Activated CD4-positive, CD25-positive, alpha-beta regulatory T cell treated with anti-CD3 and anti-CD28 coated beads, Interleukin-2, amount 50 U/mL, for 16 hours (primary cell): ENCODE measurements at places on chromosomes 4 and X.
A peak's percentile ranks its signal among the peaks of the same experiment; 100 is the strongest.

- DNase-seq = no peak
Observed at GRCh38 chr4:87011340-87012034, 76.7 kb downstream of the AFF1 start.

GRCh38 chr4:153039542-153040185 lies 103.5 kb downstream of the FHDC1 start:
- no peak for DNase-seq

DNA sequence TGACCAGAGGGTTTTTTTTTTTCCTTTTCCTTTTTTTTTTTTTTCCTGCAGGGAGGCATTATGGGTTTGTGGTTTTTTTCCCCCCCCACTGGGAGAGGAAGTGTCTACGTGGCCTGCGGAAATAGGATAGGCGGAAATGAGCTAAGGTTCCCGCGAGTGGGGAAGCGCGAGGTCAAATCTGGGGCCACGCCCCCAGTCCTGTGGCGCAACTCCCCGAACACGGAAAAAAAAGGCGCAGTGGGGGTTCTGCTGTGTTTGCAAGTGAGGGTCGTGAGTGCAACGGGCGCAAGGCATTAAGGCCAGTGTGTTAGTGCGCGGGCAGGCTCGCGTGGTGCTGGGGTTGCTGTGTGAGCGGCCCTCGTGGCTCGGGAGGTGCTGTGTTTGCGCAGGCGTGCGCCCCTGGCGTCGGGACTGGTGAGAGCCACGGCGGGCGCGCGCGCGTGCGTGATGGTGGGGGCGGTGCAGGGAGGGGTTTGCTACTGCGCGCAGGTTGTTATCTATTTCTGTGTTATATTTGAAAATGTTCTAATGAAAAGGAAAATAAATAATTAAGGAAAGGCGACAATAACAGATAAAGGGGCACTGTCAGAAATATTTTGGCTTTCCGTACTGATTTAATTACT lies 685 bp upstream of the MORF4L2 start:
- DNase-seq = peak; percentile 75

DNA sequence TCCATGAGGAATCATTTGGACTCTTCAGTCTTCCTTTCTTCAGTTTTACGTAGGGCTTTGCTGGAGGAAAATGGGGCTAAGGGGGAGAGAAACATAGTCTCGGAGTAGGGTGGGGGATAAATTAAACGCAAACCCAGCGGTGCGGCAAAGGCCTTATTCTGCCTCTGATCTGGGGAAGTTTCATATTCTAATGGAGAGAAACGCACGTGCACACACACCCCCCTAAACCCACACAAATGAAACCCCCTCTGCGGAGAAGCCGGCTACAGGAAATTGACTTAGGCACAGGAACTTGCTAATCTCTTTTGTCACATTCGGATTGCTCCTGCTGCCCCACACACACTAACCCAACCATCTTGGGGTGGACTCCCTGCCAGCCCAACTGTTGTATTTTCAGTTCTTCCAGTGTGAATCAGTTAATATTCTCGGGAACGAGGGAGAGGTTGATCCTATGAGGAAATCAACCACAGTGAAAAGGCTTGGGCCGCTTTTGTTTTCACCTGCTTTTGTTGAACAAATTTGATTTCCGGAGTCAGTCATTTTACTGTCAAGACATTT lies at the start of gene RHOH:
Gene RHOH (plus strand): TSS at position 308 of the 558 bp plus-strand sequence. CDS start 46,356 bp downstream, outside the sequence.
- peak; percentile 57 for DNase-seq

- no peak for DNase-seq
Observed at GRCh38 chr4:42708625-42709024, 51.7 kb upstream of the ATP8A1 start.

DNA sequence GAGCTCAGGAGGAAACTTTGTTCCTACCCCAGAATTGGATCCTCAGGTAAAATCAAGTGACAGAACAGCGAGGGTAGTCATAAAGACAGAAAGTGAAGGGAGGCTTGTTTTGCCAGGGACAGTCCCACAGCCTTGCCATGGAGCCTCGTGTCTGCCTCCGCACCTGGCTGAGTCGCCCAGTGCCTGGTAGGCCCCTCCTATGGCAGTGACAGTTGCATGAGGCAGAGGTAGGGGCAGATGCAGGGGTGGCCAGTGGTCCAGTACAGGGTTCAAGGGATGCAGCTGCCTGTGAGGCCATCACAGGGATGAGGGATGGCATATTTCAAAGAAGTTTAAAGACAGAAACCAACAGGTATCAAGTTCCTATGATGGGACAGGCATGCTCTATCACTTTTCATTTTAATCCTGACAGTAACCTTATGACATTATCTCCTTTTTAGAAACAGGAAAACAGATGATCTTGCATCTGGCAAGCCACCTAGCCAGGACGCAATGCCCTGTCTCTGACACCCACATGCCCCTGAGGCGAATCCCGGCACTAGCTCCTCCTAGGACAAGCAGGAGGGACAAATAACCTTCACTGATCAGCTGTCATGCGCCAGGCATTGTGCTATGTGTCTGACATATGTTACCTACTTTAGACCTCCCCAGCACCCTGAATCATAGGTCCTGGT lies 127.4 kb upstream of the ENPP6 start:
- DNase-seq = no peak

DNA sequence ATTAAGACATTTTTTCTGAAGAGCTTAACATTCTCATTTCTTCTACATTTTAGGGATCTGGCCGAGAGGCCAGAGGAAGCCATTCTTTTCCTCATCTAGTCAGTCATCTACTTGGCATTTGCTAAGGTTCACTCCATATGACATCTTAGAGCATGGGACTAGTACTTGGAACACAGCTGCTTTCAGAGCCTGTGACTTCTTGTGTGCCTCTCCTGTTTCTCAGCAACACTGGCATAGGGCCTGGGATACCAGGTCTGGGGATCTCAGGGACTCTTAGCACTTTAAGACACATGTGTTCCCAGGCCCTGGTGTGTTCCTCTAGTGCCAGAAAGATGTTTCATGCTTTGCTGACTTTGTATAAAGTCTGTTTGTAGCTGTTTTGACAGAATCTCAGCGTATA lies 7.3 kb downstream of the PLP1 start:
- no peak for DNase-seq

- no peak for DNase-seq
Observed at GRCh38 chrX:21638311-21638710, 19.8 kb downstream of the KLHL34 start.

DNA sequence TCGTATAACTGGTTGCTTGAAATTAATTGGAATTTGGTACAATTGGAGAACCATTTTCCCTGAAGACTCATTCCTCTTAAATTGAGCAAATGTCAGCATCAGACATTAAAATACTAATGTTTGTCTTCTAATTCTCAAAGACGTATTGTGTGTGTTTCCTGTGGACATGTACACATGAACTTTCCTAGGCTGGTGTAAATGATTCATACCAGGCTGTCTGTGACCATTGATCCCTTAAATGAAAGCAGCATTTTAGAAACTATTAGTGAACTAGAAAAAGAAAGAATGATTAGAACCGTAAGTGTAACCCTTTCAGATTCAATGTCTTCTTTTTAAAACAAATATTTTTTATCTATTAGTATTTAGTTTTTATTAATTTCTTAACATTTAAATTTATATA lies 332.9 kb downstream of the PPP3CA start:
- no peak for DNase-seq

- DNase-seq = no peak
Observed at GRCh38 chr4:101762025-101762424, 28.5 kb upstream of the BANK1 start.

GRCh38 chrX:153361781-153362397 lies 27.9 kb downstream of the ZNF275 start:
- DNase-seq = no peak

GRCh38 chrX:88940904-88941303 lies 193.9 kb downstream of the CPXCR1 start:
- DNase-seq = no peak

GRCh38 chr4:146458594-146458993 lies 63.1 kb downstream of the SLC10A7 start:
- DNase-seq = no peak

GRCh38 chrX:38820751-38821150 lies 19.5 kb downstream of the MID1IP1 start:
- DNase-seq = no peak

DNA sequence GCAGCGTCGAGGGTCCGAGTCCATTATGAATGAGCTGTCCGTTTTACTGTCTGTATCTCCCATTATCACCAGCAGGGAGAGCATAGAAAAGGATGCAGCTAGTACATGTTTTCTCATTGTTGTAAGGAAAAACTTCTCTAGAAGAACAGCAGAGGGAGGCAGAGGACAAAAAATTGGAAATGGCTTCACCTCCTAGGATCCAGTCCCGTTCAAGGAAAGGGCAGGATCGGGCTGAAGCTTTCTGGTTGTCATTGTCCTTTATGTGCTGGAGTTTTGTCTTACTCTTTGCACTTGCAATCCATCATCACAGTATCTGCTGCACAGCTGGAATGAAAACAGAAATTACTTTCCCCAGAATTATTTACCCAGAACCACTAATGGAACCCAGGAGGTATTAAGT lies 14.7 kb downstream of the NDP start:
- DNase-seq = no peak

DNA sequence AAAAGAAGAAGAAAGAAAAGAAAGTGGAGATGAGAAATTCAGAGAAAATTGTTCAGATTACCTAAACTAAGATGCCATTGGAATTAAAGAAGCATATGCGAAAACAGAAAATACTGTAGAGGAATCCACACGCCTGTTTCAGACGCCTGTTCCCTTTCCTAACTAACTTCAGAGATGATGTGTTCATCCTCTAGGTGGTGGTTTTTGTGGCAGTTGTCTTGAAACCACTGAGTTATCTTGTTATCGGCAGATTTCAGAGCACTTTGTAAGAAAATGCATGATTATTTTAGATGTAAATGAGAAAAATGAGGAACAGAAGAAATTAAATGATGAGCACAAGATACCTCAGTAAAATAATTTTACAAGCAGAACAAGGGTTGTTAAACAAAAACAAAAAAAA lies 48.3 kb downstream of the FUNDC1 start:
- DNase-seq = no peak

DNA sequence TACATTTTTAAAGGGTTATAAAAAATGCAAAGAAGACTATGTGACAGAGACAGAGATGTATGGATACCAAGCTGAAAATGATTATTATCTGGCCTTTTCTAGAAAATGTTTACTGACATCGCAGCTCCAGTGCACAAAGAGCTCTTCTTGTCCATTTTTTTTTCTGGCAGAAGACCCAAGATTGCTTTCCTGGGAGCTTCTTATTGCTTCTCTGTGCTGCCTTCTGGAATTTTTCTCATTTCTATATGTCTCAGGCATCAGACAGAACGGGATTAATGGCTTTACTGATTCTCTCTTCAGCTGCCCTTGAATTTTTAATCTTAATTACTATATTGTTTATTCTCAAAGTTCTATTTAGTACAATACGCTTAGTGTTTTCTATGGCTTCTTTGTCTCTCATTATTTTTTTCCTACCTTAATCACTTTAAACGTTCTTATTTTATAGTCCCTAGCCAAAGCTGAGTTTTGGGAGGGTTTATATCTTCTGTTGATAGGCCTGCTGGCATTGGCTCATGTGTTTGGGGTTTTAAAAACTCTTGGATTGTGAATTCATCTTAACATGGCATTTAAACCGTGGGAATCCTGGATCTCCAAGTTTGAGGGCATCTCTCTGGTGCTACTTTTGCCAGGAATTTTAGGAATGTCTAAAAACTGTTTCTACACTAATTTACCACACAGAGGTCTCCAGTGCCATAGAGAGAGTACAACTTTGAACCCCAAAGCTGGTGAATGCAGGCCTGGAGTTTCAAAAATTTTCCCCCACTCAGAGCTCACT lies 138.9 kb upstream of the LNX1 start:
- no peak for DNase-seq

DNA sequence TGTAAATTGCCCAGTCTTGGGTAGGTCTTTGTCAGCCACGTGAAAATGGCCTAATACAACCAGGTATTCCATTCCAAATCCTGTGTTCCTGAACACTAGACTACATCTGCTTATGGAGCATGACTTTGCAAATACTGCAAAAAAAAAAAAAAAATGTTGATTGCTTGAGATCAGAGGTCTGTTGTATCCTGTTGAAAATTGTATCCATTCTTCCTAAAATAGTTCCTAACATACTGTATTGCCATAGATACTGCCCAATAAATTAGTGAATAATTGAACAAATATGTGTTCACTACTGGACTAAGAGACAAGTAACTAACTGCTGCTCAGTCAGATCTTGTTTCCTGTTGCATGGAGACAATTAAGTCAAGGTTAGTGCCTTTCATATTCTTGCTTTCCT lies 164.3 kb upstream of the PABPC4L start:
- DNase-seq = no peak

GRCh38 chrX:13797512-13797911 lies 19.4 kb downstream of the GPM6B start:
- no peak for DNase-seq

DNA sequence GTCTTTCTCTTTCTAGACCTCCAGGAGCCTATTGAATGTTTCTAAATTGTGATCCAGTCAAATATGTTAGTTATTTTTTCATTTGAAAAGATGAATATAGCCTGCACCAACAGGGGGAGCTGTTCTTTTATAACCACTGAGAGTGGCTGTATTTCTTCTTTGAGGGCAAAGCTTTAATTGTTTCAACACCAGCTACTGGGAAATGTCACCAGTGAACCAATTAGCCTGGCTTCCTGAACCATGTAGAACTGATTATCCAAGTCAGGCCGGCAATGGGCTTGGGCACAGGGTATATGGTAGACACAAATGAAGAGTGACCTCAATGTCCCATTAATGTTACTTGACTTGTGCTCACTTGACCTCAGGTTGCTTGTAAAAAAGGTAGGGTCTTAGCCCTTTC lies 4.8 kb upstream of the DAPP1 start:
- DNase-seq = peak; percentile 37

DNA sequence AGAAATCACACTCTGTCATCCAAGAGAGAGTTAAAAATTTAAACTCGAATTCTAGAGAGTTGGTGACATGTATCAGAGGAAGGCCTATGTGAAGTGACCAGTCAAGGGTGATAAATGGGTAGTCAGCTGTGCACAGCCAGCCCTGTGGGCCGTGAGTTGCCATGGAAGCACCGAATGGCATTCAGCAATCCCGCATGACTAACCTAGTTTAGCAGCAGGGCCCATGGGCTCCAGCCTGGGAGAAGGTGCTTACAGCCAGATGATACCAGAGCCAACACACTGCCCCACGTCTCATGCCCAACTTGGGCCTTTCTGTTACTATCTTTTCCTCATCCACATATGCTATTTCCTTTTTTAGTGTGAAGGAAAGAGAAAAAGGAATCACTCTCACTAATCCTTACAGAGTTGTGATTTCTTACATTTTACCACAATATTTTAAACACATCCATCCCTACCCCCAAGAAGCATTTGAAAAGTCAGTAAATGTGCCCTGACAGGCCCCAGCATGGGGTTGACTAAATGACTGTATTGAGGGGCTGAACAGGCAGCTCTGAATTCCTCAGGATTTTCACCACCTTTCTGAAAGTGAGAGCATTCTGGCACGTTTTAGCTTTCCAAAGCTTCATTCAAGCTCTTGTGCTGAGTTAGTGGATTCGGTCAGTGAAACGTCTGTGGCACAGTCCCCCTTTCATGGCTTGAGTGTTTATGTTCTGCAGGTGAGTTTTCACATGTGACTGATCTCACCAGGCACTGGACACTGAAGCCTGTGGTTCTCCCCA lies 104.2 kb downstream of the AFF1 start:
- no peak for DNase-seq

GRCh38 chr4:61202638-61203435 lies 2.7 kb downstream of the ADGRL3 start:
- no peak for DNase-seq

GRCh38 chr4:60897415-60897814 lies 302.7 kb upstream of the ADGRL3 start:
- DNase-seq = no peak

- no peak for DNase-seq
Observed at GRCh38 chr4:27062256-27062655, 201.6 kb downstream of the STIM2 start.
